Tibial nerve (tissue), 4 donors: ENCODE measurements at places on chromosomes 1 and 21.

- H3K4me1 ChIP-seq: no peaks in the 10 kb centered on the region
- no peak overlapping the region for H3K27ac ChIP-seq
- no peaks in the 10 kb centered on the region for H3K36me3 ChIP-seq
- DNase-seq: no peak
Observed at GRCh38 chr1:87362834-87363426, 34.2 kb downstream of the LMO4 start.

DNA sequence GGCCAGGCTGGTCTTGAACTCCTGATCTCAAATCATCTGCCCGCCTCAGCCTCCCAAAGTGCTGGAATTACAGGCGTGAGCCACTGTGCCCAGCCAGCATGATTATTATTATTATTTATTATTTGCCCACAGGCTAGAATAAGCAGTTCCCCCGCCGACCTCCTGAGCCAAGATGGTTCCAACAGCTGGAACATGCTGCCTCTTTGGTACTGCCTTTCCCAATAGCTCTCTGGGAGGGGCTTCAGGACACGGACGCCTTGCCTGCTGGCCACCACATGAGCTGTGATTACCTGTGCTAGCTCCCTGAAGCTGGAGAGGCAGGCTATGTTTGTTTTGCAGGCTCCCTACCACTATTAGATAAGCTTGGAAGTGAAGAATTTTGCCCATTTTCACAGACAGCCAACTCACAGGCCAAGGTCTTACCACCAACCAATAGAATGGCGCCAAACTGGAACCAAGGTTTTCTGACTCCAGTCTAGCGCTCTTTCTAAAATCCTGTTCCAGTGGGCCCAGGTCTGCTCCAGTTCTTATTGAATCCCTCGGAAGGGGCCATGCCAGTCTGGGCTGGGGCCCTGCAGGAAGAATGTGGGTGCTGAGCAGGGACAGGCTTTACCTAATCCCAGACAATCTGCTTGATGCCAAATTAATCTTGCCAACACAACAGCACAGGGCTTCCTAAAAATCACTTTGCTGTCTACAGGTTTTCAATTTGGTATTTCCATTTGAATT, 2.1 kb upstream of the GPR61 start:
- H3K27ac ChIP-seq: no peak overlapping the region
- no peak overlapping the region for H3K4me3 ChIP-seq
- DNase-seq: no peak
- H3K4me1 ChIP-seq: no peaks in the 10 kb centered on the region
- no peaks in the 10 kb centered on the region for H3K27me3 ChIP-seq

DNA sequence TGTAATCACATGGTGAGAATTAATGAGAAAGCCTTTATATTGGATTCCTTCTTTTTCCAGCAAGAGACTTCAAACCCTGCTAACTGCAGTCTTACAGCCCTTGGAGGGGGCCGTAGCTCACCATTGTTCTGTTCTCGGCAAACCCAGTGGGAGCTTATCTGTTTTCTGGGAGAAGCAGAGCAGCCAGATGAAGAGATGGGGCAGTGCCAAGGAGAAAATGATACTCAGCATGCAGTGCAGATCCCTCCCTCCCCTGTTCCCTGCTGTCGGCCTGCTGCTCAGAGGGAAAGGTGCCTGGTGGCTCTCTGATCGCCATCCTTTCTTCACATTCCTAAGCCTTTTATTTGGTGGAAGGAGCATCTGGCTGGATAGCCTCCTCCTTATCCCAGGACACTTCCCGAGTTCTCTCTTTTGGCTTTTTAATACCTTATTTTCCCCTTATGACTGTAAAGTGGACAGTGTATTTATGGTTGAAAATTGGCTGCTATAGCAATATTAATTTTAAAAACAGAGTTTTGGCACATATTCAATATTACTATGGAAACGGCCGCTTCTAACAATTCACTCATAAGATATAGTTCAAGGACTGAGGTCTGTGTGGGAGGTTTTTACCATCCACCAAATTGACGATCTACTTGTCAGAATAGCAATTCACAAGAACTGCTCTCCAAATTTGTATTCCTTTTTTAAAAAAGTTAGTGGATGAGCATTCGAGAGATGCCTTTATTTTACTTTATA, 203.4 kb downstream of the CRB1 start:
- H3K27ac ChIP-seq: no peak overlapping the region
- DNase-seq: no peak
- H3K27me3 ChIP-seq: no peaks in the 10 kb centered on the region
- peaks cover 5% of the 10 kb centered on the region for H3K4me1 ChIP-seq
- no peaks in the 10 kb centered on the region for H3K36me3 ChIP-seq

DNA sequence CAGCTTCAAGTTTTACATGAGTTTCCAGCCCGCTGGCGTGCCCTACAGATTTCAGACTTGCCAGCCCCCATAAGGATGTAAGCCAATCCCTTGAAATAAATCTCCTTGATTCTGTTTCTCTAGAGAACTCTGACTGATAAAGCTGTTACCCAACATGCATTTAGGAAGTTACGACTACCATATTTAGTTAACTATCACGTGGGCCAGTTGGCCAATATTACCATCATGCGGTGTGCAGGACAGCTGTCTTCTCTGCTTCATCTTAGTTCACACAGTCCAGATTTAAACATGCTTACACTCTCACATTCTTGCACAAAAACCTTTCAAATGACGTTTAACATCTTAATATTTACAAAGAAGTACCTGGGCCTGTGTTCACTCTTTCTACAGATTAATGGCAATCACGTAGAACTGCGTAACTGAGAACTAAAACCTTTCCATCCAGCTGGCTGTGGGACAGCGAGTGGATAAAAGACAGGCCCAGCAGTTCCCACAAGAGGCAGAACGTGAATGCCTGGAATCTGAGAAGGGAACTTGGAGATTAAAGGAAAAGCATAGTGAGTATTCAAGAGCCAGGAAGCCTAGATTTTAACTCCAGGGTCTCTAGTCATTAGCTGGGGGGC, 20.8 kb downstream of the FAM177B start:
- no peaks in the 10 kb centered on the region for H3K36me3 ChIP-seq
- H3K4me1 ChIP-seq: no peaks in the 10 kb centered on the region
- H3K27me3 ChIP-seq: no peaks in the 10 kb centered on the region
- H3K4me3 ChIP-seq: no peak overlapping the region
- no peak overlapping the region for H3K27ac ChIP-seq

GRCh38 chr1:236862615-236863211, 67.6 kb downstream of the MTR start:
- H3K27ac ChIP-seq: no peak overlapping the region
- no peak overlapping the region for H3K4me3 ChIP-seq
- H3K36me3 ChIP-seq: peaks cover 3% of the 10 kb centered on the region
- DNase-seq: no peak
- H3K27me3 ChIP-seq: no peaks in the 10 kb centered on the region
- H3K4me1 ChIP-seq: peaks cover 21% of the 10 kb centered on the region

GRCh38 chr21:45629046-45629981, 14.2 kb upstream of the PCBP3 start:
- no peaks in the 10 kb centered on the region for H3K36me3 ChIP-seq
- no peaks in the 10 kb centered on the region for H3K27me3 ChIP-seq

GRCh38 chr1:193340331-193340730, 153.9 kb upstream of the B3GALT2 start:
- no peaks in the 10 kb centered on the region for H3K36me3 ChIP-seq
- no peak overlapping the region for H3K27ac ChIP-seq
- H3K27me3 ChIP-seq: no peaks in the 10 kb centered on the region
- H3K4me1 ChIP-seq: peaks cover 4% of the 10 kb centered on the region
- no peak overlapping the region for H3K4me3 ChIP-seq
- DNase-seq: no peak

- H3K4me1 ChIP-seq: peaks cover 6% of the 10 kb centered on the region
- no peaks in the 10 kb centered on the region for H3K27me3 ChIP-seq
- no peaks in the 10 kb centered on the region for H3K36me3 ChIP-seq
- DNase-seq: no peak
- H3K4me3 ChIP-seq: peak overlapping the region; percentile 76
Observed at GRCh38 chr1:202967684-202968281, 726 bp upstream of the CYB5R1 start.

DNA sequence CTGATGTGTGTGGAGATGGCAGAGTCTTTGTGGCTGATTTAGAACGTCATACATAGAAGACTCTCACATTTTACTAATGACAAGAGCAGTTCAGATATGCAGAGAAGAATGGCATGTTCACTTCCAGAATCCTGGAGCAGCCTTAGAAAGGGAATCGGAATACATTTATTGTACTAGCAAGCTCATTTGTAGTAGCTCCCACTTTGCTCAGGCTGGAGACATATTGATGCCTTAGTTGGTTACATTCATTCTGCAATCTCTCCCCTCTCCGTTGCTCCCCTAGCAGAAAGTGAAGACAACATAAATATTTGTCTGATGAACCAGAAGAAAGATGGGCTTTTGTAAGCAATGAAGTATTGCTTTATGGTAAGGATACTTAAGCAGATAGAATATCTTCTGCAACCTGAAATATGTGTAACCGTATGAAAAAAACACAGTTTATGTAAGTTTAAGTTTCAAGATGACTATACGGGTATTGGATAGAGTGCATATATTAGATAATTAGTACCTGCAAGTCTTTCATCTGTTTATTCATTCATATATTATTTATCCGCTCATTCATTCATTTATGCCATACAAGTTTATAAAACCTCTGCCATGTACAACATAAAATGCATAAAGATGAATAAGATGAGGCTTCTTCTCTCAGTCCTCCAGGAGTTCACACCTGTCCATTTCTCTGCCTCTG, 135.7 kb downstream of the CNIH3 start:
- no peak overlapping the region for H3K4me3 ChIP-seq
- H3K36me3 ChIP-seq: no peaks in the 10 kb centered on the region
- no peak for DNase-seq
- H3K27me3 ChIP-seq: no peaks in the 10 kb centered on the region

DNA sequence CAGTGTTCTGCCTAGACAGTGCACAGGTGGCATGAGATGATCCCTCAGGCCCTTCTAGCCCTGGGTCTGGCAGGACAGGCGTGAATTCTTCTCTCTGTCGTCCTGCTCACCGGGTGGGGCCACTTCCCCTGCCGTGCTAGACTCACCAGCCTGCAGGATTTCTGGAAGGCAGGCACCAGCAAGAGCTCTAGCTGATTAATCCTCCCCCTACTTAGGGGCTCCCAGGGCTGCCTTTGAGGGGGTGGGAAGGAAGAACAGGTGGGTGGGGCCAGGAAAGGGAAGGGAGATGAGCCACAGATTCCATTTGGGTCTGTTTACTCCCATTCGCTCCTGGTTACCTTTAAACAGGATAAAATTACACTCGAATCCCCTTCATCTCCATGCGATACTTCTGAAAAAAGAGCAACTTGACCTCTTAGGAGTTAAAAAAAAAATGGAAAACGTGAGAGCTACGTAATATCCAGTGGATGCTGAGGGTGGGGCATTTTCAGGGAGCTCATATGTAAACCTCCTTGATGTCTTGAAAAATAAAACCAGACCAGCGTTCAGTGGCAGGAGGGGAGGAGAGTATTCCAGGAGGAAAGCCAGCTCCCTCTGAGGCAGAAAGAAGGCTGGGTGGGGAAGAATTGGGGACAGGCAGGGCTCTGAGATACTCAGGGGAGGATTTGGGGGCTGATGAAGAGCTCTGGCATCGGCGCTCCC, 665.5 kb downstream of the PTPRU start:
- DNase-seq: no peak
- no peak overlapping the region for H3K4me3 ChIP-seq

- no peak overlapping the region for H3K27ac ChIP-seq
- no peak overlapping the region for H3K4me3 ChIP-seq
- no peaks in the 10 kb centered on the region for H3K36me3 ChIP-seq
- no peaks in the 10 kb centered on the region for H3K27me3 ChIP-seq
- H3K4me1 ChIP-seq: no peaks in the 10 kb centered on the region
Observed at GRCh38 chr1:243407284-243408018, 151.6 kb downstream of the SDCCAG8 start.

GRCh38 chr1:236354330-236355147, 39.5 kb upstream of the EDARADD start:
- no peaks in the 10 kb centered on the region for H3K27me3 ChIP-seq
- no peaks in the 10 kb centered on the region for H3K4me1 ChIP-seq
- no peak for DNase-seq
- no peak overlapping the region for H3K27ac ChIP-seq
- no peak overlapping the region for H3K4me3 ChIP-seq

DNA sequence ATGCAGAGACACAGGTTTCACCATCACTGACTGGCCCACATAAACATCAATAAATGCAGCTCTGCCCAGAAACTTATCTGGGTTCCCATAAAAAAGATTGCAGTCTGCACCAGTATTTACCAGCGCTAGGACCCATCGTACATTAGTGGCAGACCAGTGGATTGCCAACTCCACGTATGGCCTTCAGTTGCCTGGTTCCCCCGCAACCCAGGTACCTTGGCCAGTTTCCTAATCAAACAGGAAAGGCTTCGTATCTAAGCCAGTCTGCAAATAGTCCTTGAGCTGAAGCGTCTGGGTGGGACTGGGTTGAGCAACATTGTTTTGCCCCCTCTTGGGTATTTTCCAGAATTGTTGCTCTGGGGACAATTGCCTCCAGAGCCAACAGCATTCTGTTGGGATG, 1639.3 kb downstream of the MRPL39 start:
- DNase-seq: no peak
- H3K4me1 ChIP-seq: no peaks in the 10 kb centered on the region
- no peaks in the 10 kb centered on the region for H3K36me3 ChIP-seq
- H3K4me3 ChIP-seq: no peak overlapping the region
- H3K27ac ChIP-seq: no peak overlapping the region
- H3K27me3 ChIP-seq: no peaks in the 10 kb centered on the region

GRCh38 chr1:21069549-21069948, 107.1 kb downstream of the EIF4G3 start:
- H3K36me3 ChIP-seq: no peaks in the 10 kb centered on the region
- H3K4me1 ChIP-seq: no peaks in the 10 kb centered on the region
- no peaks in the 10 kb centered on the region for H3K27me3 ChIP-seq
- no peak for DNase-seq

- no peak overlapping the region for H3K4me3 ChIP-seq
- no peak overlapping the region for H3K27ac ChIP-seq
- no peaks in the 10 kb centered on the region for H3K27me3 ChIP-seq
- no peaks in the 10 kb centered on the region for H3K4me1 ChIP-seq
- H3K36me3 ChIP-seq: no peaks in the 10 kb centered on the region
Observed at GRCh38 chr21:30714456-30714855, 4.1 kb downstream of the KRTAP21-3 start.

DNA sequence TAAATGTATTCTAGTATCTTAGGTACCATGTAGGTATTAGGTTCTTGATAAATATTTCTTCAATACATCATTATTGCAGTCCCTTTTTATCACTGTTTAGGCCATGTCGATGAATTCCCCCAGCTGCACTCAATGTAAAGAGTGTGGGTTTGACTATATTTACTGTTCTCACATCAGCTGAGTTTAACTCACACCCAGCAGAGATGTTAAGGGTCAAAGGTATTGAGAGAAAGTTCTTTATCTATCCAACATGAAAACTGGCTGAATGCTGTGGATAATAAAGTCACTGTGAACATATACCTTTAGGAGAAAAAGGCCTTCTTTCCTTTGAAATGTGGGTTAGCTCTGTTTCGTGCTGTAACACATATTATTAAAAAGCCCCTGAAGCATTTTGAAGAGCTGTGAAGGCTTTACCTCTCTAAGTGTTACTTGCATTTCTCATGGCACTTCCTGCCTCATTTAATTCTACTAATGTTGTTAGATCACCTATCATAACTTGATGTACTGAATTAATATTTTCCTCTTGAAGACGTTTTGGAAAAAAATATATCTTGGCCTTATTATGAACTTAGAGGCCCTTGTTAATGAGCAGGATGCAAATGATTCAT, 19.1 kb upstream of the LYST start:
- H3K4me1 ChIP-seq: no peaks in the 10 kb centered on the region
- H3K36me3 ChIP-seq: no peaks in the 10 kb centered on the region
- no peak overlapping the region for H3K4me3 ChIP-seq
- DNase-seq: no peak
- H3K27me3 ChIP-seq: no peaks in the 10 kb centered on the region
- no peak overlapping the region for H3K27ac ChIP-seq
